ENCODE measurements at places on chromosomes 7 and 10.
A peak's percentile ranks its signal among the peaks of the same experiment; 100 is the strongest.

- H3K36me3 ChIP-seq: peaks cover under 1% of the 10 kb centered on the region
- peak overlapping the region; percentile 66 for H3K27ac ChIP-seq
- no peaks in the 10 kb centered on the region for H3K4me1 ChIP-seq
- DNase-seq: no peak
Observed at GRCh38 chr10:27680006-27680557, 65.5 kb downstream of the MKX start.

DNA sequence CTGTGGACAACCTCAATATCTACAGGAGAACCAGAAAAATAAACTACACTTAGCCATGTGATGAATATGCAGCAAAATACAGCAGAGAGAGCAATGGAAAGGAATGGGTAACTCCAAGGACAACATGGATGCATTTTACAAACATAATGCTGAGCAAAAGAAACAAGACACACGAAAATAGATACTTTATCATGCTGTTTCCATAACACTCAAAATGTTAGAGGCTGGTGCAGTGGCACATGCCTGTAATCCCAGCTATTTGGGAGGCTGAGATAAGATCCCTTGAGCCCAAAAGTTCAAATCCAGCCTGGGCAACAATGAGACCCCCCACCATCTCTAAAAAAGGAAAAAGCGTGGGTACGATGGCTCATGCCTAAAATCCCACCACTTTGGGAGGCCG is 8.3 kb downstream of the BCL7B start:
- no peaks in the 10 kb centered on the region for H3K27me3 ChIP-seq
- no peak overlapping the region for H3K27ac ChIP-seq
- no peaks in the 10 kb centered on the region for H3K4me1 ChIP-seq
- no peak overlapping the region for H3K4me3 ChIP-seq
- DNase-seq: no peak
- H3K36me3 ChIP-seq: peaks cover 51% of the 10 kb centered on the region

DNA sequence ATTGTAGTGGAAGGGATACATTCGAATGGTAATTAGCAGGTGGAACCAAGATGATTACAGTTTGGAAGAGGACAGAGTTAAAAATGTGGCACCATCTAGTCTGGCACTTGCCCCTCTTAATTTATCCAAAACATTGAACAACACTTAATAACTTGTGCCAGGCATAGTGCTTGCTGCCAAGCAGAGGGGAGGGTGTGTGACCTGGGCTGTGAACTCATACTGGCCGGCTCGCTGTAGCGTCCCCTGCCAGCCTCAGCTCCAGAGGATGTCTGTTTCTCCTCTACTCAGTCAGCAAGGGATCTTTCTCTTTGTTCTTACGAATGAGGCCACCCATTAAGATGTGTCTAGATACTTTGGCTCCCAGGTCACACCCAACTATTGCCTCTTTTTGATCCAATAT is 179.4 kb upstream of the INHBA start:
- no peaks in the 10 kb centered on the region for H3K4me1 ChIP-seq
- no peak overlapping the region for H3K4me3 ChIP-seq
- DNase-seq: no peak
- H3K27me3 ChIP-seq: no peaks in the 10 kb centered on the region

- H3K36me3 ChIP-seq: peaks cover 9% of the 10 kb centered on the region
- no peaks in the 10 kb centered on the region for H3K27me3 ChIP-seq
Observed at GRCh38 chr10:101816913-101817336, 1.3 kb downstream of the OGA start.

- no peaks in the 10 kb centered on the region for H3K27me3 ChIP-seq
- peak; percentile 86 for DNase-seq
- H3K27ac ChIP-seq: peak within 1 kb of the TSS; percentile 100
- H3K4me3 ChIP-seq: peak within 1 kb of the TSS; percentile 77
- H3K4me1 ChIP-seq: no peaks in the 10 kb centered on the region
- H3K36me3 ChIP-seq: no peaks in the 10 kb centered on the region
Observed at GRCh38 chr7:116499168-116500077, at the start of gene CAV2. Gene CAV2, plus strand, starts transcription at chr7:116499738. Its CDS starts 44 bp downstream, at chr7:116499782.

GRCh38 chr10:131790021-131790420 is 110.8 kb upstream of the PPP2R2D start:
- no peaks in the 10 kb centered on the region for H3K4me1 ChIP-seq
- no peaks in the 10 kb centered on the region for H3K36me3 ChIP-seq
- H3K27ac ChIP-seq: no peak overlapping the region

DNA sequence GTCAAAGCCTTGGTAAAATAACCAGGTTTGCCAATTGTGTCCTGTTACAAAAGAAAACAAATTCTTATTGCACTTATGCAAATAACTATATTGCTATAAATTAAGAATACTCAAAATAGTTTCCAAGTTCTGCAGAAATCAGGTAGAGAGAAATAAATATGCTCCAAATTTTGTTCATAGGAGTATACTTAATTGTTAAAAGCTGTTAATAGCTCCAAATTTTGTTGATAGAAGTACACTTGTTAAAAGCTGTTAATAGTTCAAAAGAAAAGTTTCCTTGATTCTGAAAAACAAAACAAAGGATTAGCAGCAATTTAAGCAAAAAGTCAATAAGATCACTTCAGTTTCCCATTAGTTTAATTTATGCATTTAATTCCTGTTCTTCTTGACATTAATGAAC is 46.4 kb upstream of the ZNF138 start:
- H3K36me3 ChIP-seq: no peaks in the 10 kb centered on the region
- H3K4me1 ChIP-seq: peaks cover 5% of the 10 kb centered on the region
- no peak overlapping the region for H3K27ac ChIP-seq
- H3K4me3 ChIP-seq: no peak overlapping the region
- H3K27me3 ChIP-seq: no peaks in the 10 kb centered on the region

GRCh38 chr7:47666164-47666862 is 84.4 kb upstream of the TNS3 start:
- H3K4me3 ChIP-seq: no peak overlapping the region
- peak overlapping the region; percentile 64 for H3K27ac ChIP-seq
- H3K4me1 ChIP-seq: peaks cover 19% of the 10 kb centered on the region
- no peaks in the 10 kb centered on the region for H3K27me3 ChIP-seq
- no peaks in the 10 kb centered on the region for H3K36me3 ChIP-seq

GRCh38 chr7:28697913-28698563 is 260.1 kb downstream of the TRIL start:
- no peak overlapping the region for H3K27ac ChIP-seq
- no peaks in the 10 kb centered on the region for H3K27me3 ChIP-seq
- DNase-seq: no peak
- H3K36me3 ChIP-seq: no peaks in the 10 kb centered on the region

DNA sequence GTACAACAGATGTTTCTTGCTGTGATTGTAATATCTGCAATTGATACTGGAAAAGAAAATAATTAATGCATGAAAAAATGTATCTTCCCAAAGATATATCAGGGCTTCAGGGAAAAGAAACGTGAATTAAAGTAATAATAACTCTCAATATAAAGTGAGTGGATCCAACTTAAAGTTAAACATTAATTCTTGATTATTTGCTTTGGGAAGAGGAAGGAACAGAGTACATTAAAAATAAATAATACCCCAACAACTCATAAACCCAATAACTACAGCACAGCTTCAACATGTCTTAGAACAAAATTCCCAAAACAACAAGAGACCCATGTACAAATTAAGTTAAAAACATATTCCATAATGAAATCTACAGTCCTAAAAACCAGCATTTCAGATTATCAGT is 33.0 kb downstream of the ELMO1 start:
- H3K36me3 ChIP-seq: no peaks in the 10 kb centered on the region
- H3K27ac ChIP-seq: no peak overlapping the region
- no peaks in the 10 kb centered on the region for H3K4me1 ChIP-seq
- no peak overlapping the region for H3K4me3 ChIP-seq
- H3K27me3 ChIP-seq: no peaks in the 10 kb centered on the region

- H3K4me1 ChIP-seq: no peaks in the 10 kb centered on the region
- no peak overlapping the region for H3K4me3 ChIP-seq
Observed at GRCh38 chr10:18271491-18271890, 131.3 kb downstream of the CACNB2 start.

- H3K4me1 ChIP-seq: no peaks in the 10 kb centered on the region
- no peak for DNase-seq
- no peaks in the 10 kb centered on the region for H3K27me3 ChIP-seq
- no peak overlapping the region for H3K27ac ChIP-seq
- H3K36me3 ChIP-seq: no peaks in the 10 kb centered on the region
Observed at GRCh38 chr7:7934945-7935344, 33.7 kb upstream of the GLCCI1 start.

DNA sequence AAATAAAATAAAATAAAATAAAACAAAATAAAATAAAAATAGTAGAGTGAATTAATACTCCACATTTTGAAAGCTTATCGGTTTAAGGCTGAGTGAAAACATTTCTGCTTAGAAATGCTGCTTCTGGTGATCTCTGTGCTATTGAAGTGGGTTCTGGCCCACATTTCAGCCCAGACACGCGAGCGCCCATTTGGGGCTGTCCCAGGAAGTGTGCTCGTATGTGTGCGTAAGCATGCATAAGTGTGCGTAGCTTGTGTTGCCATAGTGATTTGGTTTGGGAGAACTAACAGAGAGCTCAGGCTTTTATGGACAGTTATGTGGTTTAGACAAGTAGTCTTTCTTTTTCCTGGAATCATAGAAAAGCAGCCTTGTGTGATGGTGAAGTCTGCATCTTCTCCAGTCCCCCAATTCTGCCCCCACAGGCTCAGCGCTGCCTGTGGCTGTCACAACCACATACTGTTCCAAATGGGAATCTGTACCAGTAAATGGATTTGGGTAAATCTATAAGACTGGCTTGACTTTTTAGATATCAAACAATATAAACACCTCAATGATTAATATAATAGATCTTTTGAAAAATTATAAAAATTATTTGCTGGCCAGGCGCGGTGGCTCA is 29.8 kb upstream of the PURB start:
- no peaks in the 10 kb centered on the region for H3K4me1 ChIP-seq
- H3K4me3 ChIP-seq: no peak overlapping the region
- DNase-seq: no peak
- no peak overlapping the region for H3K27ac ChIP-seq
- no peaks in the 10 kb centered on the region for H3K36me3 ChIP-seq
- H3K27me3 ChIP-seq: no peaks in the 10 kb centered on the region

- no peak overlapping the region for H3K4me3 ChIP-seq
- H3K36me3 ChIP-seq: no peaks in the 10 kb centered on the region
- H3K4me1 ChIP-seq: no peaks in the 10 kb centered on the region
- H3K27me3 ChIP-seq: no peaks in the 10 kb centered on the region
- no peak overlapping the region for H3K27ac ChIP-seq
Observed at GRCh38 chr7:134327896-134328295, 11.2 kb upstream of the SLC35B4 start.

- no peak overlapping the region for H3K27ac ChIP-seq
- no peaks in the 10 kb centered on the region for H3K36me3 ChIP-seq
- peaks cover 8% of the 10 kb centered on the region for H3K4me1 ChIP-seq
- H3K4me3 ChIP-seq: no peak overlapping the region
- H3K27me3 ChIP-seq: no peaks in the 10 kb centered on the region
- DNase-seq: no peak
Observed at GRCh38 chr7:128131731-128132130, 100.5 kb upstream of the LRRC4 start.

GRCh38 chr10:50550291-50550839 is 73.4 kb downstream of the SGMS1 start:
- H3K27me3 ChIP-seq: no peaks in the 10 kb centered on the region
- no peak overlapping the region for H3K4me3 ChIP-seq
- DNase-seq: no peak
- H3K27ac ChIP-seq: no peak overlapping the region

DNA sequence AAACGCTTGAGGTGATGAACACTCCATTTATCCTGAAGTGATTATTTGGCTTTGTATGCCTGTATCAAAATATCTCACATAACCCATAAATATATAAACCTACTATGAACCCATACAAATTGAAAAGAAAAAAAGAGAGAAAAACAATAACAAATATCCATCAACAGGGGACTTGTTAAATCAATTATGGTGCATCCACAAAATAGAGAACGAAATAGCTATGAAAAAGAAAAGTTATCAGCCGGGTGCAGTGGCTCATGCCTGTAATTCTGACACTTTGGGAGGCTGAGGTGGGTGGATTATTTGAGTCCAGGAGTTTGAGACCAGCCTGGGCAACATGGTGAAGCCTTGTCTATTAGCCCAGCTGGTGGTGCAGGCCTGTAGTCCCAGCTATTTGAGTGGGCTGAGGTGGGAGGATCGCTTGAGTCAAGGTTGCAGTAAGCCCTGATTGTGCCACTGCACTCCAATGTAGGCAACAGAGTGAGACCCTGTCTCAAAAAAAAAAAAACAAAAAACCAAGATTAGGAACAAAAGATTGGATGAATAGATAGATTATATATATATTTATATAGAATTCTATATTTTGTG is 30.6 kb upstream of the IFRD1 start:
- H3K27ac ChIP-seq: no peak overlapping the region
- H3K27me3 ChIP-seq: no peaks in the 10 kb centered on the region
- no peak overlapping the region for H3K4me3 ChIP-seq
- no peaks in the 10 kb centered on the region for H3K36me3 ChIP-seq

DNA sequence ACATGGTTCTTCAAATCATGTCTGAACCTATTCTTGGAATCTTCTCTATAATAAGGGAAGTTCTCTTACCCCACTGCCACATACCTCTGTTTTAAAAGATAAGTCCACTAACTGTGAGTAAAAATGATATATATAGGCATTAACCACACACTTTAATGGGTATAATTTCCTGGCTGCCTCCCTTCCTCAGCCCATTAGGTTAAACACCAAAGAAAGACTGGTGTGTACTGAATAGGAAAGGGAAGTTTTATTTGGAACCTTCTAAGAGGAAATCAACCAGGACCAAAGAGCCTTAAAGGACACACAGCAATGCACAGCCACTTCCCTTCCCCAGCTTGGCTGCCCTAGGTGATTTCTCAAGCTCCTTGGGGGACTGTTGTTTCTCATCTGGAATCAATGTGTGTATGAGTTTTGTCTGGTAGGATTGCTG is 5.0 kb upstream of the WBP1L start:
- no peaks in the 10 kb centered on the region for H3K36me3 ChIP-seq
- H3K27me3 ChIP-seq: no peaks in the 10 kb centered on the region
- H3K4me3 ChIP-seq: no peak overlapping the region

- H3K27ac ChIP-seq: no peak overlapping the region
- H3K27me3 ChIP-seq: no peaks in the 10 kb centered on the region
- no peaks in the 10 kb centered on the region for H3K36me3 ChIP-seq
- H3K4me3 ChIP-seq: no peak overlapping the region
Observed at GRCh38 chr7:102323914-102324195, 32.4 kb downstream of the SPDYE6 start.

DNA sequence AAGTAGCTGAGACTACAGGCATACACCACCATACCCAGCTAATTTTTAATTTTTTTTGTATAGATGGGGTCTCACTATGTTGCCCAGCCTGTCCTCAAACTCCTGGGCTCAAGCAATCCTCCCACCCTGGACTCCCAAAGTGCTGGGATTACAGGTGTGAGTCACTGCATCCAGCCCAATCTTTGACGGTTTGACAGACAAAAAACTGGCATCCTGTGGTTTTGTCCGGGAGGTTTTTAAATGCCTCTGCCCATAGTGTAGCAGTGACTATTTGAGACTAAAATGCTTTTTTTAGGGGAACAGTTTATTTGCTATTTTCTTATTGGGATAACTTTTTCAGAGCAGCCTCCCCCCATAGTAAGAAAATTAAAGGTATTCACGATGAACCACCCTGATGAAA is 523.7 kb upstream of the GALNT17 start:
- H3K27me3 ChIP-seq: no peaks in the 10 kb centered on the region
- H3K36me3 ChIP-seq: no peaks in the 10 kb centered on the region
- no peaks in the 10 kb centered on the region for H3K4me1 ChIP-seq
- H3K27ac ChIP-seq: no peak overlapping the region

Measured in ascending aorta (tissue), 2 donors.